ENCODE measurements at places on chromosomes 16 and 17. TPM values are rescaled to one million over a fixed set of nuclear protein-coding genes. Genes with fewer than 3 reads are reported as not detected.

GRCh38 chr16:83995754-83996153, 27.7 kb downstream of the NECAB2 start:
- DNase-seq = no peak

GRCh38 chr16:77246150-77246549, 46.9 kb downstream of the SYCE1L start:
- no peak for DNase-seq

- DNase-seq = no peak
Observed at GRCh38 chr17:42917236-42917603, 16.6 kb downstream of the G6PC1 start.

DNA sequence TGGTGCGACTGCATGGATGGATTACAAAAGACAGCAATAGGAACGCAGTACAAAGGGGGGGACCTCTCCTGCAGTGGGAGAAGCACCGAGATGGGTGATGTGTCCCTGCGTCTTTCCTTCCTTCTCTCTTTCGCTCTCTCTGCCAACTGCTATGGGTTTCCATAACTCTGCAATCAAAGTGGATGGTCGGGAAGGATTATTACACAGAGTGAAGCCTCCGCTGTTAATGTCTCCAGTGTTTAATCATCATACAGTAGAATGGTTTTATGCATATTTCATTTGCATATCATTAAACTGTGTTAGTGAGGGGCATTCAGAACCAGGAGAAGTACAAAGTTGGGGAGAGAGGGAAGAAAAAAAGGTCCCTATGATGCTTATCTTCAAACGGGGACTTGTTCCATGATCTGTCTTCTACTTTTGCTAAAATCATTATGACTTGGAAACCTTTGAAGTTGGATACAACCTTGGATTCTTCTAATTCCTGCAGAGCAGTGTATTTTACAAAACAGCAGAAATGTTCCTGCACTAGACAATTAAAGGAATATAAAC, 255.9 kb upstream of the PMFBP1 start:
- DNase-seq = no peak

GRCh38 chr17:8477715-8478441, 42.2 kb downstream of the NDEL1 start:
- DNase-seq = no peak

DNA sequence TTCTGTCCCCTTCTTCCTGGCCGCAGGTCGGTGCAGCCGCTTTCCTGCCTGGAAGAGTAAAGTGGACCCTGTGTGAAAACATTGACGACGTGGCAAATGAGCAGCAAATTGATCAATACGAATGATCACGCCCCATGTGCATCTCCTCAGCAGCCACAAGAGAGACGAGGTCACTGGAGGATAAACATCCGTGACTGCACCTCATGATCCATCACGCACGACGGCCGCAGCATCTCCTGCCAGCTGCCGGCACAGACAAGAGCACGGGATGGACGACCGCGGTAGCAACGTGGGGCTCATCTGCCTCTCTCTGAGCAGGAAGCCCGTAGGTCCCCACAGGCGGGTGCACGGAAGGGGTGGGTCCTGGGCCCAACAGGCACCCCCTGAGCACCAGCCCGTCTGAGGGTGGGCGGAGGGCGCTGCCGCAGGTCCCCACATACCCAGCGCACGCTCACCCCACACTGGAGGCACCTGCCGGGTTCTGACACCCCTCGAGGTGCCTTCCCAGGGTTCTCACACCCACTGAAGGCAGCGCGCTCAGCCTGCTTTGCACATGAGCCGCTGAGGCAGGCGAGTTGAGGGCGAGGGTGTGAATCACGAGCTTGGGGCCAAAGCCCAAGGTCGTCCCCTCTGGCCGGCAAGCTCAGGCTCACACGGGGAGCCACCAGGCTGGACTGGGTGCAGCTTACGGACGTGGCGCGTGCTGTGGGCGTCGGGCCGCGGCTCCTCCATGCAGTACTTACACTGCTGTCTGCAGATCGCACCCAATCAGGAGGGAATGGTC, 12.3 kb upstream of the CDH15 start:
- no peak for DNase-seq

DNA sequence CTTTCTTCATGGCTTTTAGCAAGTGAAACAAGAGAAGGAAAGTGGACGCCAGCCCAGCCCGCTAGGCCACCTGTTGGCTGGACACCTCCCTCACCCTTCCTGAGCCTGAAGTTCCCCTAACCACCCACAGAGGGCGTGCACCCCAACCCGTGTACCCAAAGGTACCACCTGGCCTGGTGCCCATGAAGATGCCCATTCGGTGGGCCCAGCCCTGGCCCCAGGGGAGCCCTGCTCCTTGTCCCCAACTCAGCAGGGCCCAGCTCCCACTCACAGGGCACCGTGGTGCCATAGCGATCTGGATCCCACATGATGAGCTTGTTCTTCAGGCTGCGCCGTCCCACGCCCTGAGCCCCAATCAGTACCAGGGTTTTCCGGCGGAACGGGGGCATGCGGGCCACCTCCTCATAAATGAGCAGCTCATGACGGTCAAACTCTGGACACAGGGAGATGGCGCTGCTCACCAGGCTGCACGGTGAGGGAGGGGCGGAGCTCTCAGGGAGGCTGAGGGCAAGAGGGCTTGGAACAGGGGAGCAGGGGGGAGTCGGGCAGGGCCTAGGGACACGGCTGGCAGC, 26.8 kb downstream of the MPP2 start:
- no peak for DNase-seq

DNA sequence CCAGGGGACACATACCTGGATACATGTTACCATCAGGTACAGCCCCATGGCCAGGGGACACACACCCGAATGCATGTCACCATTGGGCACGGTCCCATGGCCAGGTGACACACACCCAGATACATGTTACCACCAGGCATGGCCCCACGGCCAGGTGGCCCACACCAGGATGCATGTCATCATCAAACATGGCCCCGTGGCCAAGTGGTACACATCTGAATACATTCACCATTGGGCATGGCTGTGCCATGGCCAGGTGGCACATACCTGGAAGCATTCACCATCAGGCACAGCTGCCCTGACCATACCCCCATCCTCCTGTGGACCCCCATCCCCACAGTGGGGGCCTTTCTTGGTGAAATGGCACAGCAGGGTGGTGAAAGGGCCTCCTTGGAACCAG, 97.6 kb downstream of the RBFOX3 start:
- DNase-seq = no peak

GRCh38 chr16:88345031-88345720, 37.6 kb upstream of the ZNF469 start:
- no peak for DNase-seq

- DNase-seq = no peak
Observed at GRCh38 chr17:8939496-8940334, 25.8 kb downstream of the PIK3R5 start.

GRCh38 chr16:20073203-20074098, at the start of gene GPR139:
TSS of gene GPR139 (minus strand) at chr16:20073890. CDS start at chr16:20073616, 274 bp downstream.
- no peak for DNase-seq

DNA sequence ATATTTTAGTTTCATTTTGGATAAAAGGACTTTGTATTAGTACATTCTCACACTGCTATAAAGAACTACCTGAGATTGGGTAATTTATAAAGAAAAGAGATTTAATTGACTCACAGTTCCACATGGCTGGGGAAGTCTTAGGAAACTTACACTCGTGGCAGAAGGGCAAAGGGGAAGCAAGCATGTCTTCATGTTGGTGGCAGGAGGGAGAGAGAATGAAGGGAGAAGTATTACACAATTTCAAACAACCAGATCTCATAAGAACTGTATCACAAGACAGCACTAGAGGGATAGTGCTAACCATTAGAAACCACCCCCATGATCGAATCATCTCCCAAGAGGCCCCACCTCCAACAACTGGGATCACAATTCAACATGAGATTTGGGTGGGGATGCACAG, 142.9 kb downstream of the USP31 start:
- no peak for DNase-seq

DNA sequence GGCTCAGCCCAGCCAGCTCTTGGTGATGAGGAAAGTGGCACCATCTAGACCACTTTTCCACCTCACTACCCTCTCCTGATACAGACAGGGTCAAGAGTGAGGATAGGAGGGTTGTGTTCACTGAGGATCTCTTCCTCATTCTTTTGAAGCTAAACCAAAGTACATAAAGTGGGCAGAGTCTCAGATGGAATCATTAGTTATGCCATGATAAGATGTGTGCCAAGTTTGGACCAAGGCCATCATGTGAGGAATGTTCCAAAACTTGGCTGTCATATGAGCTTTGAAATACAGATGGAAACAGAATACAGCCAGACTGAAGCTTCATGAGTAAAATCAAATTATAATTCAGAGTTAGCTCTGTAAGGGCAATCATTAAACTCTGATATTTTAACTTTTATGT, 37.2 kb downstream of the ACSM1 start:
- no peak for DNase-seq

DNA sequence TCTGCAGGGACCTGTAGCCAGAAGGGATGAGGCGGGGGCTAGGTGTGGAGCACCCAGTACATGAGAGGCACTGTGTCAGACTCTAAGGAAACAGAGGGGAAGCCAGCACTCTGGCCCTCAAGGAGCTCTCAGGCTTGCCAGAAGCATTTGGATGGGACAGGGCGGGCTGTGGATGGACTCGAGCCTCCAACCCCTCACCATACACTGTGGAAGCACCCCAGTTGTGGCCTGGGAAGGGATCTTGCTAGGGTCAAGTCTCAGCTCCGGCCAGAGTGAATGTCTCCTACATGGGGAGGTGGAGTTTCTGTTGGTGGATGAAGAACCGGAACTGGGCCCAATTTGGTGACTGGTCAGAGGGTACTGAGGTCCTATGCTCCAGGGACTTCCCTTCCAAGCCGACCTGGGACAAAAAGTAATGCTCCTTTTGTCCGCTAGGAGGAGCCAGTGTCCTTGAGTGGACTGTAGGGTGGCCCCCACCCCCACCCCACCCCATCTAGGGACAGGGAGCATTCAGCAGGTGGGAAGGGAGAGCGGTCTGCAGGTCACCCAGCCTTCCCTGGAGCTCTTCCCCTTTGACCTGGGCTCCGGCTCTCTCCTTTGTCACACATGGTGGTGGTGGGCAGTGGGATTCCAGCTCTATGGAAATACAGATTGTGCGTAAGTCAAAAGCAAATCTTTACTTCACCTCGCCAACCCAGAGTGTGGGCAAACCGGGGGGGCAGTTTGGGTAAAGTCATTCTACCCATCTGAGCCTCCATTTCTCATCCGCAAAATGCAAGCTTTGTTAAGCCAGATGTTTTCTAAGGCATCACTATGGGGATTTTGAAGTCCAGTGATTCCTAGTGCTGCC, 20.4 kb upstream of the PHB1 start:
- DNase-seq = no peak

The TNFAIP1 gene
- 16.3 TPM for total RNA-seq

The FOXL1 gene
- total RNA-seq = not detected

The TNS4 gene
- total RNA-seq = 0.18 TPM

The TBC1D26 gene
- total RNA-seq = not detected

The SLC35G6 gene
- not detected for total RNA-seq

The CX3CL1 gene
- 0.31 TPM for total RNA-seq

The NPW gene
- 1.5 TPM for total RNA-seq

The HOXB3 gene
- 2.6 TPM for total RNA-seq

The EFCAB5 gene
- 1.9 TPM for total RNA-seq

Data from activated B cell treated with CpG ODN at 0.5 μM for 24 hours (primary cell).